ENCODE measurements at places on chromosomes 7 and 10.

GRCh38 chr10:113631684-113632367, 32.0 kb downstream of the NRAP start:
- no peak for DNase-seq

- DNase-seq = no peak
Observed at GRCh38 chr7:102122026-102122425, 164.6 kb upstream of the SH2B2 start.

DNA sequence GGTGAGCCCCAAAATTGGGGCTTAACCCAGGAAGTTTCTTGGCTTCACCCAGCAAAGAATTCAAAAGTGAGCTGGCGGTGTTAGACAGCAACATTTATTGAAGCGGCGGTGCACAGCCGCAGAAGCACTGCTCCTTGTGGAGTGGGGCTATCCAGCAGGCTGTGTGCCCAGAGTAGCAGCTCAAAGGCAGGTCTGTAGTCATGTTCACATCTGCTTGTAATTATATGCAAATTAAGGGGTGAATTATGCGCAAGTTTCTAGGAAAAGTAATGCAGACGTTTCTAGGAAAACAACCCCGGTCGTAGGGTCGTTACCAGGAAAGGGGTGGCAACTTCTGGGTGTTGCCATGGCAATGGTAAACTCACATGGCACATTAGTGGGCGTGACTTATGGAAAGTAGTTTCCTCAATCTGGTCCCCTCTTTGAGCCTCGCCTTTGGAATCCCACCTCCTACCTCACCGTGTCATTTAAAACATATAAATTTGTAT, 13.7 kb upstream of the KBTBD2 start:
- DNase-seq = peak; percentile 75

DNA sequence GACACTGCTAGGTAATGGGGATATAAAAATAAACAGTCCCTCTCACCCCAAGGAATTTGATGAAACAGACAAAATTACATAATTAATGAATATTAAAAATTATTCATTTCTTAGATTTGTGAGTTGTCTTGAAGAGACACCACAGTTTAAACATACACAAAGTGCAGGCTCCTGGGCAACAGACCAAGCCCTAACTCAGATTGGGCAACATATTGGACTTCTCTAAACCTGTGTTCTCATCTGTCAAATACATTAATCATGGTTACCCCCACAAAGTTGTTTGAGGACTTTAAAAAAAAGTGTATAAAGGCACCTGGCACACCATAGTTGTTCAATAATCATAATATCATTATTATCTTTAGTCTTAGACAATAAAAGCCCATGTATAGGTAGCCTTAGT, 62.5 kb upstream of the CAPZA2 start:
- DNase-seq = no peak

DNA sequence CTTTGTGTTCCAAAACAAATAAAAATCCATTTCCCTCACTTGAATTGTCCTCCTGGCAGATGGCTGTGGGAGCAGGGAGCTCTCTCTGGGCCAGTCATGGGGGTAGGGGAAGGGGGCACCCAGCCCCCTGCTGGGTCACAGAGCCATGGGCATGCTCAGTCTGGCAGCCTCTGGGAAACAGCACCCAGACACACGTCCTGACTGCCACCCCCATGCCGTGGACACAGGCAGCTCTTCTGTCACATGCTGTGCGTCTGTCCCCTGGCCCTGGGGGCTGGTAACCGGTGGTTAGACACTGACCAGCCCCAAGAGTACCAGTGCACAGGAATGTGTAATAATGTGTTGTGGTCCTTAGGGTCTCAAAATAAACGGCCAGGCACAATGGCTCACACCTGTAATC, 47.0 kb downstream of the RASGEF1A start:
- DNase-seq = no peak

DNA sequence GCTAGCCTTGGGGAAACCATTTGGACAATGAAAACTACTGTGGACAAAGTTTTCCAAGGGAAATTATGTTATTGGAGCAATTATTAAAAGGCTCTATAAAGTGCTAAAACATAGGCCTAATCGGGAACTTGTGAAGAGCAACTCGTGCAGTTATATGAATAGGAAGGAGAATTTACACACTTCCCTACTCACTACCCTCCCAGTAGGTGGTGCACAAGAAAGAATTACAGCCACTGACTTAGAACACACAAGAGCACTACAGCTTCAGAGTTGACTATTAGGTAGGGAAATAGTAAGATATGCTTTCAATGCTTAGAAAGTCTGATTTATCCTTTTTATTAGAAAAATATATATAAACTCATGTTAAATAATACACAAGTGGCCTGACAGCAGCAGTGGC, 47.2 kb downstream of the GSAP start:
- no peak for DNase-seq

DNA sequence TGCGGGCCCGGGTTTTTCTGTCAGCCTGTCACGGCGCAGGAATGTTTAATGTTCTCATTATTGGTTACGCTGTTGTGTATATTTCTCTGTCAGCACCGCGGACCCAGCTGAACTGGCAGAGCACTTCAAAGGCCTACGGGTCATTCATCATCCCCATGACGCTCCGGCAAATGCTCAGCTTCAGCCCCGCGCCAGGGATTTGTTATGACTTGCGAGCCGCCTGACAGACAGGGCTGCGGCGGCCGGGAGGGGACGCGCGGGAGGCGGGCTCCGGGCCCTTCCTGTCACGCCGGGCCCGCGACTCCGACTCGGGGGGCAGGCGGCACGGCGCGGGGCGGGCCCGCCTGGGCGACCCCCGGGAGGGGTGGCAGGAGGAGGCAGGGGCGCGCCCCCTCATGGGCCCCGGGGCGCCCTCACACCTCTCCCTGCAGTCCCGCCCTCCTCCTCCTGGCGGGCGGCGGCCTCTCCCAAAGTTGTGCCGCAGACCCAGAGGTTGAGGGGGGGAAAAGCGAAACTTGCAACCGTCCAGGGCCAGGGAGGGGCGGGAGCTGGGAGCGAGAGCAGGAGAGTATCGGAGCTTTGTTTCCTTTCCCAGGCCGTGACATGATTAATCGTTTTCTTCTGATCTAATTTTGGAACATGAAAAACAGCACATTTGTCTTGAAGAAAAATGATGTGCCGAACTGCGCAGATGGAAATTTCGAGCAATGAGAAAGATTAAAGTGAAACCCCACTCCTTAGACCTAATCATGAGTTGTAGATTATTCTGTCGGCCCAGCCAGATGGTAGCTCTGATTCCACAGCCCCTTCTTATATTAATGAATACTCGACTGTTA, 59.3 kb upstream of the COMTD1 start:
- peak; percentile 84 for DNase-seq

DNA sequence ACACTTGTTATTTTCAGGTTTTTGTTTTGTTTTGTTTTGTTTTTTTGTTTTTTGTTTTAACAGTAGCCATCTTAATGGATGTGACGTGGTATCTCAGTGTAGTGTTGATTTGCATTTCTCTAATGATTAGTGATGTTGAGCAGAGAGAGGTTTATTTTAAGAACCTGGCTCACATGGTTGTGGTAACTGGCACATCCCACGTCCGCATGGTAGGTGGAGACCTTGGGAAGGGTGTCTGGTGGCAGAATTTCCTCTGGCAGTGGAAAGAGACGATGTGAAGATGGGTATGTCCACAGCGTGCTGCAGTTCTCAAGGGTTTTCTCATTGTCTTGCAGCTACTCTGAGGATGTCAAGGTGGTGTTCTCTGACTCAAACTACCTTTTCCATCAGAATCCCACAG, 252.2 kb downstream of the GALNT17 start:
- DNase-seq = no peak

DNA sequence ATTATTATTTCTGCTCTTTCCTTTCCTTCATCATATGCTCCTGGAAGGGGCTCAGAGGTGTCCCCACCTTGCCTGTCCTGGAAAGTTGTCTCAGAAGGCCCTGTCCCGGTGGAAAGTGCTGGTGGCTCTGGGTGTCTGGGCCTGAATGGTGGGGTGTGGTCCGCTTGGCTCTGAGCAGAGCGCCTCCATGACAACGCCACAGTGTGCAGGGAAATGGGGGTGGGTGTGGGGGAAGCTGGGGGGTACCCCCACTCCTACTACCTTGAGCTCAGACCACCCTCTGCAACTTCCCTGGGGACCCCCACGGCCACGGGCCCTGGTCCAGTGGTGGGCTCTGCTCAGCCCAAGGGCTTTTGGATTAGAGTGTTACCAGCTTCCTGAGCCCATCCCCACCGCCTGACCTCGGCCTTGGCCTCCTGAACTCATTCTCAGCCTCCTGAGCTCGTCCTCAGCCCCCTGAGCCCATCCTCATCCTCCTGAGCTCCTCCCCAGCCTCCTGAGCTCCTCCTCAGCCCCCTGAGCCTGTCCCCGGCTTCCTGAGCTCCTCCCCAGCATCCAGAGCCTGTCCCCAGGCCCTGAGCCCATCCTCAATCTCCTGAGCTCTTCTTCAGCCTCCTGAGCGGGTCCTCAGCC, 106.4 kb upstream of the FAM20C start:
- DNase-seq = no peak

DNA sequence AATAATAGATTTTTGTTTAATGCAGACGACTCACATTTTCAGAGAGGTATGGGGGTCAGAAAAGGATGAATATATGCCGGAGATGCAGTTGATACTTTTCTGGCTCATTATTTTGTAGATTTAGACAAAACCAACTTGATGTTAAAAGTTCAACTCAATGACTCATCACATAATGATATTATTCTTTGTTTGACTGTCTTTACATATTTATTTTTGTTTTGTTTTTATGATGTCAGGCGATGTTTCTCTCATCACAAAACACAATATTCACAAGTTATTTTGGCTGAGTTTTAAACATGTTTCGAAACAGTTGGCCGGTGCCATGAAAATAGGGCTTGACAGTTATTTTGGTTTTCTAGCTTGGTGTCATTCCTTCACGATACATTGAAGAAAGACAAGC, 1.3 kb downstream of the GJD4 start:
- DNase-seq = no peak

DNA sequence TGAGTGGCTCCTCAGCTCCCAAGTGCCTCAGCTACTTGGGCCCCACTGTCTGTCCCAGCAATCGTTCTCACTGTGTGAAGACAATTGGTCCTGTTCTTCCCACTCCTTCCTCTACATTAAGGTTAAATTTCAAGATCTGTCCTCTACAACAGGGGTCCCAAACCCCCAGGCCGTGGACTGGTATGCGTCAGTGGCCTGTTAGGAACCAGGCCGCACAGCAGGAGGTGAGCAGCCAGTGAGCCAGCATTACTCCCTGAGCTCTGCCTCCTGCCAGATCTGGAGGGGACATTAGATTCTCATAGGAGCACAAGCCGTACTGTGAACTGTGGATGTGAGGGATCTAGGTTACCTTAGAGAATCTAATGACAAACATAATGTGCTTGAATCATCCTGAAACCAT, 376.9 kb upstream of the FZD8 start:
- no peak for DNase-seq

DNA sequence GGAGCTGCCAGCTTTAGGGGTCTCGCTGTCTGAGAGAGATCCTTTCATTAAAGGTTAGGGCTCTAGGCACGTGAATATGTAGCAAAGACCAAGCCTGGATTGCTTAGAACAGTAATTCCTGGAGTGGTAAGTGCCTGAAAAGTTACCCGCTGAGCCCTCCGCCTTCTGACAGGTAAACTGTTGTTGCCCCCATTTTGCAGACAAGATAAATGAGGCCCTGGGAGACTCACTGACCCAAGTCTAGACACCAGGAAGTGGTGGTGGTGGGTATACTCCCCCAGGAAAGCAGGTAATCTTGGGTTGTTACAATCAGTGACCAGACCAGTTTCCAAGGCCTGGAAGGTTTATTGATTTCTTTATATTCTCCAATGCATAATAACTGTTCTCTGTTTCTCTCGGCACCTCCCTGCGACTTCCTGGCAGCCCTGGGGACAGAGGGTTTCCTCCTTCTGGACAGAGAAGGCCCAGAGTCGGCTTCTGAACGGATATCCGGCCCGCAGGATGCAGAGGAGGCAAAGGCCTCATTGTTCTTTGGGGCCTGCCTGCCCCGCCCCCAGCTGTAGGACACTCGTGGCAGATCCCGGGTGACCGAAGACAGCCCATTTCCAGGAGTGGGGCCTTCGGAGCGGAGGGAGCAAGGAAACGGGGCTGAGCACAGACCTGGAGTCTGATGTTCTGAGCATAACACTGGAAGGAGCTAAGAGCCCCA, 1.3 kb upstream of the GRK5 start:
- peak; percentile 70 for DNase-seq

DNA sequence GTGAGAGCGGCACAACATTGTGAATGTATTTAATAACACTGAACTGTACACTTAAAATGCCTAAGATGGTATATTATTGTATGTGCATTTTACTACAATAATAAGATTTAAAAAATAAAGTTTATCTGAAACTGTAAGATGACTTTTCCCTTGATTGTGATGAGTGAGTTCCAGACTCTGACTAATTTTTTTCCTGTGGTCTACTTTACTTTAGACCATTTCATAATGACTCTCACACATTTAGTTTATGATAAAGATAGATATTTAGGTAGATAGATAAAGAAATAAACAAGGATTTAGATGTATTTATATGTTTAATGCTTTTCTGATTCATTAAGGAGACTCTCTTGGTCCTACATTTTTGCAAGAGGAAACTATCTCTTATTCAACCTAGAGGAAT, 835.9 kb upstream of the SORCS1 start:
- no peak for DNase-seq

Measured in activated T-cell treated with anti-CD3 and anti-CD28 coated beads, Interleukin-2, amount 50 U/mL, for 48 hours (primary cell).